ENCODE measurements at places on chromosomes 2 and 18. TPM values are rescaled to one million over a fixed set of nuclear protein-coding genes. Genes with fewer than 3 reads are reported as not detected.

- DNase-seq, result peak; percentile 50
Measured at GRCh38 chr2:238498691-238499295, 72.1 kb downstream of the ASB1 start.

- DNase-seq, result no peak
Measured at GRCh38 chr2:177670791-177671535, 278.4 kb downstream of the AGPS start.

DNA sequence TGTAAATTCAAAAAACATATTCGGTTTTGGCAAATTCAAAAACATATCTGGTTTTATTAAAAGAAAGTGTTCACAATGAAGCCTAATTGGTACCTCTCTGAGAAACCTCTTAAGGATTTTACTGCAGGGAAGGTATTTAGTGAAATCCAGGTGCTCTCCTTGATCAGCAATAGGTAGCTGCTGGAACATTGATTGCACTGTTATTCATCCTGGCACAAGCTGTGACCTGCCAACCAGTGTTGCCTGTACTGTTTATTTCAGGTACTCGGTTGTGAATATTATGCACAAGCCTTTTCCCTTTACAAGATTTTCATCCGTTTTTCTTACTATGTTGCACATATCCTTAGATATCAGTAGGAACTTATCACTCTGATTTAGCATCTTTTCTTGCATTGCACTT, 155.8 kb upstream of the ZEB2 start:
- no peak for DNase-seq

DNA sequence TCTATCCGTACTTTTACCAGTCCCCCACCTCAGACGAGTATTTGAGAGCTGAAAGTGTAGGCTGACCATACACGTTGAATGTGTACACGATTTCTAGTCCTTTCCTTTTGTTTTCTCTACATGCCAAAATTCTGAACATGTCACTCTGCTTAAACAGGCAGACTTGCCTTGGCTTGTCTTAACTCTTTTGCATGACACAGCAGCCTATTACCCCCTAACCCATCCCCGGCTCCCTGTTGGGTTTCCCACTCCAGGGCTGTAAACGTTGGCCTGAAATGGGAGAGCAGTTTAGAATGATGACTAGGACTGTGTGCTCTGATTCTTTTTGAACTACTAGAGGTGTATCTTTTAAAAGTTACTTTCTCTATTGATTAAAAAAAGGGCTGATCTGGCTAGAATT, 19.1 kb downstream of the MTCL1 start:
- DNase-seq, result no peak

DNA sequence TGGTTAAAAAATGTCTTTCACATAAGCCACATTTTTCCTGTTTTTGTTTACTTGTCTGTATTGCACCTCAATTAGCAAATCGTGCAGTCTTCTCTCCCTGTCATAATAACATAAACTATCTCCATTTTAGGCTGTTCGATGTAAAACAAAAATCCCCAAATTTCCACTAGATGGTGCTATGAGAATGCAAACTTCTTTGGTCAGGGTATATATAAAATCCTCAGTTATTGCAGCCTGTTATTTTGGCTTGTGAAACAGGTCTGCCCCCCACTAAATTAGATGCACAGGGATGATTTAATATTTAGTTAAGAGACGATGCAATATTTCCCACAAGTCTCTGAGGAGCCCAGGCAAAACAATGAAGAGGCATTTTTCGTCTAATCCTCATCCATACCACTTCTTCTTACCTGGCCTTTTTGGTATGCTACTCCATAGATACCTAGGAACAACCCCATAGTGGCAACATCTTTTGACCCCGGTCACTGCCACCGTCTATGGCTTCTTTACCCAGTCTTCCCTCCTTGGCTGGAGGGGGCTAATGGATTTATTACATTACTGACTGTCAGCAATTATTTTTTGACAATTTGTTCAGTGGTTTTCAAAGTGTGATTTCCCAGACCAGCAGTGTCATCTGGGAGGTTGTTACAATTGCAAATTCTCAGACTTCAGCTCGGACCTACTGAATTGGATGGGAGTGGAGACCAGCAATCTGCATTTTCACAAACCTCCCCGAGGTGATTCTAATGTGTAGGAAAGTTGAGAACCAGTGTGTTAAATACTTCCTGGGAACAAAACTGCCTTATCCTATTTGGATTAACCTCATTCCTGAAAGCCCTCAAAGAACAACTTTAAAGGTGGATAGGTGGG, 117.4 kb upstream of the CWC22 start:
- no peak for DNase-seq

GRCh38 chr2:162126111-162126519, 25.9 kb downstream of the GCG start:
- DNase-seq, result no peak

DNA sequence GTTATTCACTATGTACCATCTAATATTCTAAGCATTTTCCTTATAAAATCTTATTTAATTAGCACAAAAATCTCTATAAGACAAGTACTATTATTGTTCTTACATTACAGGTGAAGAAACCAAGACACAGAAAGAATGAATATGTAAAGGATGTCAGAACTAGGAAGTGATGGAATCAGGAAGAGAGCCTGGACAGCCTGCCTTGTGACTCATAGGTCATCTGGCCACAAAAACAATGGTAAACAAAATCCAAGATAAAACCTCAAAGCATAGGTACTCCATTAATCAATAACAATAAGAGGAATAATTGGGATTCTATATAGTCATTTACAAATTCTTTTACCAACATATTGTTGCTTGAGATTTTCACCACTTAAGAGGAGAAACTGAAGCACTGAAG, 505.4 kb upstream of the PIK3C3 start:
- no peak for DNase-seq

- no peak for DNase-seq
Measured at GRCh38 chr18:29326214-29326613, 1149.3 kb upstream of the CDH2 start.

DNA sequence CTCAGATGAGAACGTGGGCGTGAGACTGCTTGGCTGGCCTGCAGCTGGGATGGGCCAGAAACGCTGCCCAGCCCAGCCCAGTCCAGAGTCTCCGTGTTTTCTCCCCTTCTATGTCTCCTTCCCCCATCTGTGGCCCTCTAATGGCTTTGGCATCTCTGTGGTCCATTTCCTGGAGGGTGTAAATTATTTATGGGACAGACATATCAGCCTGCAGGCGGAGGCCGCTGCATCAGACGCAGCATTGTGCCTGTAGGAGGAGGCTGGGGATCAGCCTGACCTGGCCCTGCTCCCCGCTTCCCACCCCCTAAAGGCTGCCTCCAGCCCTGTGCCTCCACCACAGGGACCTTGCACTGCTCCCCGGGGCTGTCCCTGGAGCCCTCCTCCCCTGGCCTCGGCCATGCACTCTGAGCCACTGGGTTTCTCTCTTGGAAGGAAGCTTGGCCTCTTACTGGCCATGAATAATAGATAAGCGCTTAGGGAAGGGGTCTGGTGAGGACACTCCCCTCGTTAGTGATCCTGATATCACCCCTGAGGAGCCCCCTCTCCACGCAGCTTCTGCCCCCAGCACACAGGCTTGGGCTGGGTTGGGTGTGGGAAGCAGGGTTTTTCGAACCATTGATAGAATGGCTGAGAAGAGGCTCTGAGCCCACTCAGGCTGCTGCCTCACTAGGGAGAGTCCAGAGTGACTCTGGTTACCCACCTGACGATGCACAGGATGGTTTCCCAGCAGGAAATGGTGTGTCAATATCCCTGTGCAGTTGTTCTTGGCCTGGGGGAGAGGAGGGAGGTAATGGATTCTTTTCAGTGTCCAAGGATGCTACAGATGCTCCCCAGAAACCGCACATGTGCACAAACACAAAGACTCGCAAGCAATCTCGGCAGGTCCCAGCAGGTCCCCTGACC, 185.5 kb downstream of the MYCN start:
- DNase-seq, result no peak

The SPATA3 gene
- not detected for total RNA-seq

The SAG gene
- not detected for total RNA-seq

The LGALSL gene
- total RNA-seq, result 74.2 TPM

The CNTNAP5 gene
- total RNA-seq, result not detected

The WDR75 gene
- total RNA-seq, result 24.2 TPM

The C2orf81 gene
- 0.87 TPM for total RNA-seq

The HOXD10 gene
- total RNA-seq, result not detected

The BMP10 gene
- total RNA-seq, result not detected

The NXPH2 gene
- total RNA-seq, result not detected

The ALPP gene
- not detected for total RNA-seq

Measured in suprapubic skin (tissue), 4 donors.